Thoracic aorta (tissue), 2 donors: ENCODE measurements at places on chromosomes 13 and 19.
A peak's percentile ranks its signal among the peaks of the same experiment; 100 is the strongest.

DNA sequence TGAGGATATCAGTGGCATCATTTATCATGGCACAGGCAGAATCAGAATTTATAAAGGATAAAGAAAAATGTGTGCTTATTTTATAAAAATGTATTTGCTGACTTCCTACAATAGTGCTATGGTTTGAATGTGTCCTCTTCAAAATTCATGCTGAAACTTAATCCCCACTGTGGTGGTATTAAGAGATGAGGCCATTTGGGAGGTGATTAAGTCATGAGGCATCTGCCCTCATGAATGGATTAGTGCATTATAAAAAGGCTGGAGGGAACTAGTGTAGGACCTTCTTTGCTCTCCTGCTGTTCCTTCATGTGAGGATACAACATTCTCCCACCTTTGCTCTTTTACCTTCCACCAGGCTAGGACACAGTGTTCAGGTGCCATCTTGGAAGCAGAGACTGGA, 212.8 kb downstream of the RFC3 start:
- DNase-seq: no peak

GRCh38 chr13:112179995-112180394, 113.0 kb downstream of the SOX1 start:
- DNase-seq: no peak

DNA sequence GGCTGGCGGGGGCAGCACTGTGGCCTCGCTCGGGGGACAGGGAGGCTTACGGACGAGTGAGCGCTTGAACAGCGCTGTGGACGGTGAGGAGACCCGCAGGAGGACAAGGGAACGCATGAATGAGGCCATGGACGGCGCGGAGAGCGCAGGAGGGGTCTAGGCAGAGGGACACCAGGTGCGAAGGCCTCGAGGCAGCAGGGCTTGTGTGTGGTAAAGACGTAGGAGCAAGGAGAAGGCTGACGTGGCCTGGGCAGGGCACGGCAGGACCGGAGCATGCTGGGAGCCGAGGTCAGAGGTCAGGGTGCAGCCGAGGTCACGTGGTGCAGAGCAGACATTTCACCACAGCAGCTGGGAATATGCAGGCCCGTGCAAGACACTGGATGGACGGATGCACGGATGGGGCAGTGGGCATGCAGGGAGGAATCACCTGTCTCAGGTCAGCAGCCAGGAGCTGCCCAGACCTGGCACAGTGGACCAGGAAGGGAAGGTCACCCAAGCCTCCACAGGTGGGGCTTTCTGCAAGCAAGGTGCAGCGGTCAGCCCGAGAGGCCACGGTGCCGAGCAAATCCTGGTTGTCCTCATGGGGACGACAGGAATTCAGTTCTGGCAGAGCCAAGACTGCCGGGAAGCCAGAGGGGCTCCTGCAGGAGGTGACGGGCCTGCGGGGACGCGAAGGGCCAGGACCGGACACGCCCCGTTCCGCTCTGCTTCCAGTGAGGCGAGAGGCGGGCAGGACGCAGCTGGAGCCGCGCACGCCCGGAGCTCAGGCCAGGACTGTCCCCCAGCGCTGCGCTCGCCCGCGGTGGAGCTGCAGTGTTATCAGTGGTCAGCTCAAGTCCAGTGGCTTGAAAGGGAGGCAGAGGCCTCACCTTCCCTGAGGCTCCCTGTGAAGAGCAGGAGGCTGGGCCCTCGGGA, 72.2 kb downstream of the RASA3 start:
- DNase-seq: no peak

DNA sequence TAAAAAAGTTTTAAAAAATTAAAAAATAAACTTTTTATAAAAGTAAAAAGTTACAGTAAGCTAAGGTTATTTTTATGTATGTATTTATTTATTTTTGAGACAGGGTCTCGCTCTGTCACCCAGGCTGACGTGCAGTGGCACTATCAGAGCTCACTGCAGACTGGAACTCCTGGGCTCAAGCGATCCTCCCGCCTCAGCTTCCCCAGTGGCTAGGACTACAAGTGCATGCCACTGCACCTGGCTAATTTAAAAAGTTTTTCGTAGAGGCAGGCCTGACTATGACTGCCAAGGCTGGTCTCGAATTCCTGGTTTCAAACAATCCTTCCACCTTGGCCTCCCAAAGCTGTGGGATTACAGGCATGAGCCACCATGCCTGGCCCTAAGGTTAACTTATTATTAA, 64.1 kb downstream of the CDADC1 start:
- DNase-seq: no peak

- DNase-seq: no peak
Measured at GRCh38 chr13:29901710-29902631, 51.6 kb upstream of the UBL3 start.

DNA sequence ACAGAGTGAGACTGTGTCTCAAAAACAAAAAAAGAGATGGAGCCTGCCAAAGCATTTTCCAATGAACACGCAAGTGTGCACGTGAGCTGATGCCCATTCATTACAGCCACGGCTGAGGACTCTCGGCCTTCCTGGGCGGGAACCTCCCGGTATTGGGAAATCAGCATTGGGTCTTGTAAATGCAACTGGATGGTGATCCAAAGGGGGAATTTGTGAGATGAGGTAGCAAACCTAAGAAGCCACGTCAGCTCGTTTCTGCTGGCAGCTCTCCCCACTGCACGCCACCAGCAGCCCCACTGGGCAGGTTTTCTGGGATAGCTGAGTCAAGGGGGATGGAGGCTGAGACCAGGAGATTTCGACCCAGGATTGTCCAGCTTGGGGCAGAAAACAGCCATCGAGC, 11.5 kb downstream of the C13orf46 start:
- DNase-seq: no peak

DNA sequence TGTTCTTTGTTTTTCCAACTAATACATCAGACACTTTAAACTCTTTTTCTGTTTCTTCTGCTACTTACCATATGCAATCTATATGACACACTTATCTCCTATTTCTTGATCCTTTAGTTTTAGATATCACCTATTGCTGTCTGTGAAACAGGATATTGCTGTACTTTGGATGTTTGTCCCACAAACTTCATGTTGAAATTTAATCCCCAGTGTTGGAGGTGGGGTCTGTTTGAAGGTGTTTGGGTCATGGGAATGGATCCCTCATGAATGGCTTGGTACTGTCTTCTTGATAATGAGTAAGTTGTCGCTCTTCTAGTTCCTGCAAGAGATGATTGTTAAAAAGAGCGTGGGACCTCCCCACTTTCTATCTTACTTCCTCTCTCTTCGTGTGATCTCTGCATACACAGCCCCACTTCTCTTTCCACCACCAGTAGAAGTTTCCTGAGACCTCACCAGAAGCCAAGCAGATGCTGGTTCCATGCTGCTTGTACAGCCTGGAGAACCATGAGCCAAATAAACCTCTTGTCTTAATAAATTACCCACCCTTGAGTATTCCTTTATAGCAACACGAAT, 244.2 kb downstream of the NHLRC3 start:
- no peak for DNase-seq

DNA sequence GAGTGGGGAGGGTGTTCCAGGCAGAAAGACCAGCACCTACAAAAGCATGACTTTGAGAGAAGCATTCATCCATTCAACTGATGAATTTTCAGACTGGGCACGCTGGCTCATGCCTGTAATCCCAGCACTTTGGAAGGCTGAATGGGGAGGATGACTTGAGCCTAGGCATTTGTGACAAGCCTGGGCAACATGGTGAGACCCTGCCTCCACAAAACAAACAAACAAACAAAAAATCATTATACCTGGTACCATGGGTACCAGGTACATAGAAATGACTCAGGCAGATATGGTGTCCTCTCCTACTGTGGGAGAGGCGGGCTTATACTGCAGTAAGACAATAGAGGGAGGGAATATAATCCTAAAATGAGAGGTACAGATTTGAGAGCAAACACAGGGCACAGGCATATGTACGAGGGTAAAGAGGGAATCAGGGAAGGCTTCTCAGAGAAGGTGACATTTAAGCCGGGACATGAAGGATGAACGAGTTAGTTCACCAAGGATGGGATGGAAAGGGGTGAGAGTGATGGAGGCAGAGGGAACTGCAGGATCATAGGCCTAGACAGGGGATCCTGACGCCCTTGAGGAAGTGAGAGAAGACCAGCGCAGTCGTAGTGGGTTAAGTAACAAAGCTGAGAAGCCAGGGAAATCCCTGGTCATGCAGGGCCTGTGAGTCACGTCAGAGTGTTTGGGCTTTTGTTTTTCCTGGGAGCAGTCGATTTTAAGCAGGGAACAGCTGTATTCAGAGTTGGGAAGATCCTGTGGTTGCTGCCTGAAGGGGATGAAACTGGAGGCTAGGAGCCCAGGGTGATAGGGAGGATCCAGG, 2.9 kb downstream of the CYP2S1 start:
- DNase-seq: no peak

- peak; percentile 53 for DNase-seq
Measured at GRCh38 chr19:48325265-48325910, at the start of gene EMP3. Gene EMP3, plus strand, starts transcription at chr19:48325552. Its CDS starts 1,293 bp downstream, at chr19:48326845.

DNA sequence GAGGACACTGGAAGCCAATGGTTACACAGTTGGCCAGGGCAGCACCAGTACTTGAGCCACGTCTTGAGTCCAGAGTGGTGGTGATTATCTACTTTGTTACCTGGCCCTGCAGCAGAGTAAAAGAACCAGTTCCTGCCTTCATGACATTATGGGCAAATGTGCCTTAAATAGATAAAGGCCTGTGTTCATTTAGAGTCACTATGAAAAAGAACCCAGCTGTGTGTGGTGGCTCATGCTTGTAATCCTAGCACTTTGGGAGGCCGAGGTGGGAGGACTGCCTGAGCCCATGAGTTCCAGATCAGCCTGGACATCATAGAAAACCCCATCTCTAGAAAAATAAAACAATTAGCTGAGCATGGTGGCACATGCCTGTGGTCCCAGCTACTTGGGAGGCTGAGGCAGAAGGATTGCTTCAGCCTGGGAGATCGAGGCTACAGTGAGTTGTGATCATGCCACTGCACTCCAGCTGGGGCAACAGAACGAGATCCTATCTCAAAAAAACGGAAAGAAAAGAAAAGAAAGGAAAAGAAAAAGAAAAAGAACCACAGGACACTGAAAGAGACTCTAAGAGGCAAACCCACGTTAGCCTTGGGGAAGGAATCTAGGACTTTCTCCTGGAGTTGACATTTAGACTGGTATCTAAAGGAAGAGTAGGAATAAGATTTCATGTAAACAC, 3.4 kb upstream of the IRF2BP1 start:
- no peak for DNase-seq

DNA sequence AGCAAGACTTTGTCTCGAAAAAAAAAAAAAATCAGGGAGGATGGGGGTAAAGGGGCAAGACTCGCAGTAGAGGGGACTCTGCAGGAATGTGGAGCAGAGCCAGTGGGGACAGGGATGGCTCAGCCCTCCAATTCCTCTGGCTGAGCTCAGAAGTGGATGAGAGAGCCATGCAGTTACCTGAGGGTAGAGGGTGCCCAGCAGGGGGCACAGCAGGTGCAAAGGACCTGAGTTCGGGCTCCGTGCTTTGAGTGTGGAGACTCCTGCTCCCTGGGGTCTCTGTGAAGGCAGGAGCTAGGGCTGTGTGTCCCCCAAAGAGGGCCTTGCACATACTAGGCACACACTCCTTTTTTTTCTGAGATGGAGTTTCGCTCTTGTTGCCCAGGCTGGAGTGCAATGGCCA, 7.7 kb downstream of the DOCK6 start:
- DNase-seq: no peak

GRCh38 chr13:84025824-84026223, 143.6 kb upstream of the SLITRK1 start:
- no peak for DNase-seq

- DNase-seq: no peak
Measured at GRCh38 chr13:30135868-30136267, 171.5 kb downstream of the KATNAL1 start.

- DNase-seq: no peak
Measured at GRCh38 chr19:49887037-49887664, 9.5 kb downstream of the IL4I1 start.

DNA sequence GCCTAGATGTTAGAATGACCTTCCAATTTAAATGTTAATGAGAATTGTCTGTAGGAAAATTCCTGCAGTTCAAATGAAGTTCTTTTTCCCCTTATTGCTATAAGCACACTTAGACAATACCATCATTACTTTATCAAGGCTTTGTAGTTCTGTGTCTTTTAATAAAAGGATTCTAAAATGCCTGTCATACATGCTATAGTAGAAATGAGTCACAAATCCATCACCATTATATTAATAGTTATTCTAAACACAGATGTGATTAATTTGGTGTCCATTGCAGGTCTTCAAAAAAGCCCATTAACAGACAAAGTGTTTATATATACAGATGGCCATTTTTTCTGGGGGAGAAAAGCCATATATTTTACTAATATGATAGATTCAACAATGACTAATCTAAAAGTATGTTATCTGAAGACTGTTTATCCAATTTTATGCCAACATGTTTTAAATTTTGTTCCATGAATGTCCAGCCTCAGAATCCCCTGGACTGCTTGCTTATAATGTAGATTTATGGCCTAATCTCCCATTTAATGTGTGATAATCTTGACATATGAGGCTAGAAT, 1678.3 kb upstream of the PCDH20 start:
- DNase-seq: no peak

GRCh38 chr13:51681037-51681678, 96.9 kb downstream of the WDFY2 start:
- no peak for DNase-seq

DNA sequence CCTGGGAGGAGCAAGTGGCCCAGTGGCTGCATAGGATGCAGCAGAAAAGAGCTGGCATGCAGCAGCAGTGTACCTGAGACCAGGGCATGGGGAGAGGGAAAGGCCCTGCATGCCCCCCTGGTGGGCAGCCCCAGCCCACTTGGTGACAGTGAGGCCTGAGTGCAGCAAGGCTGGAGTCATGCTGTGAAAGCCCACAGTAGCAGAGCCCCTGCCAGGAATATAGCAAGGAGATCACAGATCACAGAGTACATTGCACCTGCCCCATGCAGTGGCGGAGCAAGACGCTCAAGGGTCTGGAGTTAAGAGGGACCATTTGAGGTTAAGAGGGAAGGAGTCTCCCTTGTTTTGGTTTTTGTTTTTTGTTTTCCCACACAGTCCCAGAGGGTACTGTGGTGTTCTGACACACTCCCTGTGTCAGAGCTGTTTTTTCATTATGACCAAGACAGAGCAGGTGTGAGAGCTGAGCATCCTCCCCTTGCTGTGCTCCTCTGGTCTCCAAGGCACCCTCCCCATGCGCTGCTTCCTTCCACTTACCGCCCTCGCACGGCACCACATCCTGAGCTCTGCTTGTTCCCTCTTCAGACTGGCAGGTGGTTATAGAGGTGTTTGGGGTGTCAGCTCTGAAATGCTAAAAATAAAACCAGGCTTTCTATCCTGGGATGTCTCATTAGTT, 85.0 kb upstream of the UBL3 start:
- DNase-seq: no peak

DNA sequence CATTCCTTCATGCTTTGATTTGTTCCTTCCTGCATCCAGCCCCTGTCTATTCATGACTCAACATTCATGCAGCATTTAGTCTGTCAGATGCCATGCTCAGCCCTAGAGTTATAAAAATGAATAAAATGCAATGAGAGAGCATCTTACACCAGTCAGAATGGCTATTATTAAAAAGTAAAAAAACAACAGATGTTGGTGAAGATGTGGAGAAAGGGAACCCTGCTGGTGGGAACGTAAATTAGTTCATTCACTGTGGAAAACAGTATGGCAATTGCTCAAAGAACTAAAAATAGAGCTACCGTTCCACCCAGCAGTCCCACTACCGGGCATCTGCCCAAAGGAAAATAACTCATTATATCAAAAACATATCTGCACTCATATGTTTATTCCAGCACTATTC, 70.0 kb upstream of the GTF3A start:
- no peak for DNase-seq

- DNase-seq: no peak
Measured at GRCh38 chr13:97281028-97281427, 58.9 kb downstream of the MBNL2 start.
